ENCODE measurements at places on chromosomes 3 and 15.

- DNase-seq: no peak
Observed at GRCh38 chr3:160098261-160098908, 109.8 kb downstream of the IL12A start.

DNA sequence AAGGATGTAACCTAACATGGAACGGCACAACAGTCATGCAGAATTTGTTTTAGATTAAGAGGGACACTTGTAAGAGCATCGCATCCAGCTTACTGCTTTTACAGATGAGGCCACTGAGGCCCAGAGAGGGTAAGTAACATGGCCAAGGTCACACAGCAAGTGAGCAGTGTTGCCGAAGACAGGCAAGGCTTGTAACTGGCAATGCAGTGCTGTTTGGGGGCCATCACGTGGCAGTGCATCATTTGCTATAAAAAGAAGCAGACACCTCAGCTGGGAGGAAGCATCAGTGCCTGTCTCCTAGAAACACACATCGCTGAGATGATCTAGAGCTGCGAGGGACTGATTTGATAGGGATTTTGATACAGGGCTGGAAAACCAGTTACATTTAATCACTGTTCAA lies 108.2 kb upstream of the PROK2 start:
- DNase-seq: no peak

- DNase-seq: no peak
Observed at GRCh38 chr15:82768414-82769054, 37.3 kb downstream of the FSD2 start.

GRCh38 chr3:122322095-122323075 lies 2.7 kb upstream of the CSTA start:
- peak; percentile 52 for DNase-seq

DNA sequence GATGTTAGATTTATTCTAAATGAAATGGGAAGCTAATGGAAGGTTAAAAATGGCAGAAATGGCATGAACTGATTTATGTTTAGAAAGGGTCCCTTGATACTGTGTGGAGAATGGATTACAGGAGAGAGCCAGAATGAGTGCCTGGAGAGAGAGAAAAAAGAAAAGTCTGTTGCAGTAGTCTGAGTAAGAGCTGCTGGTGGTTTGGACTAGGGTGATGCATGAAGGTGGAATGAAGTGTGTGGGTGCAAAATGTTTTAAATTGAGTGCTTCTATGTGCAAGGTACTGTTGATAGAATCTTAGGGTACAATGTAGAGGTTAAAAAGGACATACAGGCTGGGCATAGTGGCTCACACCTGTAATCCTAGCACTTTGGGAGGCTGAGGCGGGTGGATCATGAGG lies 11.4 kb upstream of the MGA start:
- no peak for DNase-seq

DNA sequence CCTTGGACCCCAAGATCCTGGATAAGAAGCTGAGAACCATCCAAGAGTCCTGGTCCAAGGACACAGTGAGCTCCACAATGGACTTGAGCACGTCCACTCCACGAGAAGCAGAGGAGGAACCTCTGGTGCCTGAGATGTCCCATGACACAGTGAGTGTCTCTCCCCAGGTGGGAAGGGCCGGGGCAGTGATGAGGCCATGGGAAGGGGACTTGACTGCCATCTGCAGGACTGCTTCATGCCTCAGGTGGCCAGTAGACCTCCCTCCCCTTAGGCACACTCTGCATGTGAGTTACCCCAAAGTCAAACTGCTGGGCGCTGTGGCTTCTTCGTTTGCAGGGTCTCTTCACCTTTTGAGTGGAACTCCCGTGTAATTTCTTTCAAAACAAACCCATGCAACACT lies 59.7 kb downstream of the CCDC33 start:
- no peak for DNase-seq

- no peak for DNase-seq
Observed at GRCh38 chr3:150376001-150376848, 31.9 kb upstream of the TSC22D2 start.

DNA sequence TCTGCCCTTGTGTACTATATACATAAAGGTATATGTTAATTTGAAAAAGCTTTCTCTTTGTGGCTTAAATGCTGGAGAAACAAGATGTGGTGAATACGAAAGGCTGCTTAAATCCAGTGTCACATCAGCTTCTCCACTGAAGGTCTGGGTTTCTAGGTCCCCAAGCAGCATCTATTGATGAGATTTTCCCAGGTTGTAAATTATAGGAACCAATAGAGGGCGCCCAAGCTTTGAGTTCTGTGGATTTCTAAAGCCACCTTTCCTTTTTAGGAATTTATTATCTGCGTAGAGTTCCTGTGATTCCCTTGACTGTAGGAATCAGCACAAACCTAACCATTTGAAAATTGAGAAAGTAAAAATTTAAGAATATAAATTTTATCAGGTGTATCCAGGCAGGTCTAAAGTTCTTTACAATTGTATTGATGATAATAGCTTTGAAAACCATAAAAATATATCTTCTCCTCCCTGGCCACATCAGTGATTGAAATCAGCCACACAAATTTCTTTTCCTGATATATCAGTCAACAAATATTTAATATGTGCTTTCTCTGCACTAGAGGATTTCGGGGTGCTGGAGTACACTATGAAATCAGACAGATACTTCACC lies 88.3 kb upstream of the ADAMTSL3 start:
- DNase-seq: peak; percentile 30

DNA sequence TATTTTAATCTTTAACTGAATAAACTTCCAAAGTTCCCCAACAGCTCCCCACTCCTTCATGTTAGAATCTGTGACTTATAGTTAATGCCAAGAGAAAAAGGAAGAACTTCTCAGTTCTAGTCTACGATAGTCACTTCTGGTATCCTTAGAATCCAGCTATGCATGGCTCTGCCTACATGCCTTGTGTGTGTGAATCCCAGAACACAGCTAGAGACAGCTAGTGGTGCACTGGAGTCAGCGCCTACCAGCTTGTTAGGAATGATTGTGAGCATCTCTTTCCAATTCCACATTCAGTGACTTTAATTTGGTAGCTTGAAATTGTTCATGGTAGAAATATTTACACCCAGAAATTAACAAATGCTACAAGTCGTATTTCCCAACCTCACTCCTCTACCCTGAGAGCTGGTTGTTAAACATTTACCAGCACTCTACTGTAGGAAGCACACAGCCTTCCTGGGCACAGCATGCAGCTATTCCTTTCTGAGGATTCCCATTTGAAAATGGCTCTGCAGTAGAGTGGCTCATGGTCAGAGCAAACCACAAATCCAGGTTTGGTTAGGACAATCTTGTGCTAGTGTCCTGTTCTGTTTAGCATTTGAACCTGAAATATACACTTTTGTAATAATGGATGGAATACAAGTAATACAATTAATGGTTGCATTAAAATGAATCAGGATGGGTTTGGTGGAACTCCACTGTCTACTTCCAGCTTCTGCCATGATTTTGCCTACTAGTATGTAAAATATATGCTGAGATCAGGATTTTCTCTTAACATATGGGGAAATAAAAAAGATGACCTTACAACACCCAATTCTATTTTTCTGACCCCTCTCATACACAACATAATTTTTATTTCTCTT lies 371.0 kb upstream of the GBE1 start:
- no peak for DNase-seq
